ENCODE measurements at places on chromosomes 7 and 10.

DNA sequence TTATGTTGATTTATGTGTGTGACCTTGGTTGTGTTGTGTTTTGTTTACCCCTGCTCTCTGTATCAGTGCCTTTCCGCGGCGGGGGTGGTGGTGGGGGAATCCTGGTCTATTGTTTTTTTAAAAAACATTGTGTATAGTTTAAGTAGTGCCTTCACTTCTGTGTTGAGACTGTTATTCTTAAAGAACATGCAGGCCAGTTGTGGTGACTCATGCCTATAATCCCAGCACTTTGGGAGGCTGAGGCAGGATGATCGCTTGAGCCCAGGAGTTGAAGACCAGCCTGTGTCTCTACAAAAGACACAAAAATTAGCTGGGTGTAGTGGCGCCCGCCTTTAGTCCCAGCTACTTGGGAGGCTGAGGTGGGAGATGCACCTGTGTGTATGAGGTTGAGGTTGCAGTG, 429.0 kb upstream of the LRGUK start:
- DNase-seq: no peak

GRCh38 chr7:69450456-69450855, 147.8 kb upstream of the AUTS2 start:
- no peak for DNase-seq

DNA sequence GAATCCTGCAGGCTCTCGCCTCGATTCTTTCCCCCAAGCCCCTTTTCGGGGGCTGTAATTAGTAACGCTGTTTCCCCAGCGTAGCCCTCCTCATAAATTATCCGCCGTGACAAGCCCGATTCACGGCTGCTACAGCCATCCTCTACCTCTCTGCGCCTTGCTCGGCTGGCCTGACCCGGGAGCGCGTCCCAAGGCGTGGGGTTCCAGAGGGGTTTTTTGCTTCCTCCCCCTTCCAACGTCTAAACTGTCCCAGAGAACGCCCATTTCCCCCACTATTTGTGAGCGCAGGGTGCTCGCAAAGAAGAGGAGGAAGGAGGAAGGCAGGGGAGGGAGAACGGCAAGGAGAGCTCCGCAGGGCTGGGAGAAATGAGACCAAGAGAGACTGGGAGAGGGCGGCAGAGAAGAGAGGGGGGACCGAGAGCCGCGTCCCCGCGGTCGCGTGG, 880 bp downstream of the HOXA5 start:
- DNase-seq: no peak

DNA sequence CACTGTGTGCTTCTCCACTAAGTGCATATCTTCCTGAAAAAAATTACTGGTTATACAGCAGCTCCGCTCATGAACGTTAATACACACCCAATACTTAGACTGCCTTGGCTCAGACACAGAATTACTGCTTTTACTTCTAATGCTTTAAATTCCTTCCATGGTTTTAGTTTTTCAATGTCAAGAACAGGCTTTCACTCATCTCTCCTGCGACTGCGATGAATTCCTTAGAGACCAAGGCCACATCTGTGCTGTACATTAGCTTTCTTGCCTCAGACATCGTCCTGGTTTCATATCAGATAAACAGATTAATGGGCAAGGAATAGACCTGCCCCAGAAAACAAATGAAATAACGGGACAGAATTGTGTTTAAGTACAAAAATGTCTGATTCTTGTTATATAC, 120.2 kb downstream of the CYP26A1 start:
- no peak for DNase-seq

DNA sequence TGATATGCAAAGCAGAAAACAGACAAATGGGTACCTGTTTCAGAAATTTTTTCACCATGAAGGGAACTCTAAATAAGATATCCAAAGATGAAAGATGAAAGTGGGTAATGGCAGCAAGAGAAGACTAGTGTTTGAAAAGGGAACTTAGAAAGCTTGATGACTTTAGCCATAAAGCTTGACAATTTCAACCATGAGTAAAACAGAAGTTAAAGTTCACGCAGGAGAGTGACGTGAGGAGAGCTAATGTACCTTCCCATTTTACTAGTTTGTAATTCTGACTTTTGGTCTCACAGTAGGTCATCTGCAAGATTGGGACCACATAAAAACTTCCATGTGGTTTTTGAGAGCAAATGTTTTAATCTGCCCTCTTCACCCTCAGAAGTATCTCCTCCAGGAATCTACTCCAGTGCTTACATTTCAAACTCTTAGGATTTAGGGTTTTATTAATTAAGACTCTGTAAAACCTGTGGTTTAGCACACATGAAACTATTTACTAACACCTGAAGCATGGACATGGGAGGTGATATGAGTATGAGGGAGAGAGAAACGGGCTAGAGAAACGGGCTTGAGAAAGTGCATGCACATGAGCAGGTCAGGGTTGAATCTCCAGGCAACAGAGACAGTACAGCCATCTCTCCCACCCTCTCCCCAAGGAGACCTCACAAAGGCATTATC, 24.4 kb upstream of the GIMAP2 start:
- DNase-seq: no peak

DNA sequence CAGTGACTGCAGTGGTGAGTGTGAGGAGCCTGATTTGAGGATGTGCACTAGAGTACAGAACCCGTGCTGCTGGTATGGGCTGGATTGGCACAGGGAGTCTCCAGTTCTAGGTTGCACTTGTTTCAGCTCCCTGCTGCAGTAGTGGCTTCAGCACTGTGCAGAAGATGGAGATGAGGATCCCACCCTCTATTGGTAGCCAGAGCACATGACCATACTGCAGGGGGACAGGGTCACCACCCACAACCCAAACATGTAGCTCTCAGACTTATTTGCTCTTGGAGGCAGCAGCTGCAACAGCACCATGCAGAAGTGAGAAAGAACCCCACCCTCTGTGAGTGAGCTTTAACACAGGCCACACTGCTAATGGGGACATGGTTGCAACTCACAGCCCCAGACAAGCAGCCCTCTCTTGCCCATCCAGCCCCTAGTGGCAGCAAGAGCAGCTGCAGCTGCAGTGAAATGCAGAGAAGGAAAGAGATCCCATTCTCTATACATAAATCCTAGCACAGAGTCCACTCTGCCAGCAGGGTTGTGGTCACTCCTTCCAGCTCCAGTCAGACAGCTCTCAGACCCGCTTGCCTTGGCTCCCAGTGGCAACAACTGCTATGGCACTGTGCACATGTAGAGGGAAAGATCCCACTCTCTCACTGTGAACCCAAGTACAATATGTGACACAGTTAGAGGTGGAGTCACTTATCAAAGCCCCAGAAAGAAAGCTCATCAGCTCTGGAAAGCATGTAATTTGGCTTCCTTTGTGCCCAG, 51.4 kb upstream of the SCIN start:
- peak; percentile 58 for DNase-seq

DNA sequence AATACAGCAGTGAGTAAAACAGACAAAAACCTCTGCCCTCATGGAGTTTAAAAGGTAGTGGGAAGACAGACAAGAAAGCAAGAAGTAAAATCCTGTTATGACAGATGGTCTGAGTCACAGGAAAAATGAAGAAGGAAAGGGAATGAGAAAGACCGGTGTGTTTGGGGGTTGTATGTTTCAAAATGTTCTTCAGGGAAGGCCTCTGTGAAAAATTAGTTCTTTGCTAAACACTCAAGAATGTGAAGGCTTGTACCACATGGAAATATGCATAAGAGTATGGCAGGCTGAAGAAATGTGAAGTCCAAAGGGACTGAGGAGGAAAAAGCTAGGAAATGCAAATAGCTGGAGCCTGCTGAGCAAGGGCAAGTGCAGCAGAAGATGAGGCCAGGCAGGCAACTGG, 315.9 kb upstream of the SEMA3A start:
- no peak for DNase-seq

GRCh38 chr7:15131661-15132060, 229.1 kb upstream of the DGKB start:
- no peak for DNase-seq

DNA sequence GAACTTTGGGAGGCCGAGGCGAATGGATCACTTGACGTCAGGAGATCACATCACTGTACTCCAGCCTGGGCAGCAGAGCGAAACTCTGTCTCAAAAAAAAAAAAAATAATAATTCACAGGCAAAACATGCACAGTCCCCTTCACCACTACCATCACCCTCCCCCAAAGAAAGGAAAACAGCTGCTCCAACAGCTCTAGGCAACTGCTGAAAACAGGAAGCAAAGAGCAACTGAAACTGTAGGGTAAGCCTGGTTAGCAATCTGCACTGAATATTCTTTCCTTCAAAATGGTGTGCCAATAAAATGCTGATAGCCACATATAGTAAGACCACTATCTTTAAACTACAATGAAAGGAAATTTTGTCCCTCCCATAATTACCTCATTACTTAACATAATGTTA, 11.8 kb downstream of the NT5C2 start:
- no peak for DNase-seq

DNA sequence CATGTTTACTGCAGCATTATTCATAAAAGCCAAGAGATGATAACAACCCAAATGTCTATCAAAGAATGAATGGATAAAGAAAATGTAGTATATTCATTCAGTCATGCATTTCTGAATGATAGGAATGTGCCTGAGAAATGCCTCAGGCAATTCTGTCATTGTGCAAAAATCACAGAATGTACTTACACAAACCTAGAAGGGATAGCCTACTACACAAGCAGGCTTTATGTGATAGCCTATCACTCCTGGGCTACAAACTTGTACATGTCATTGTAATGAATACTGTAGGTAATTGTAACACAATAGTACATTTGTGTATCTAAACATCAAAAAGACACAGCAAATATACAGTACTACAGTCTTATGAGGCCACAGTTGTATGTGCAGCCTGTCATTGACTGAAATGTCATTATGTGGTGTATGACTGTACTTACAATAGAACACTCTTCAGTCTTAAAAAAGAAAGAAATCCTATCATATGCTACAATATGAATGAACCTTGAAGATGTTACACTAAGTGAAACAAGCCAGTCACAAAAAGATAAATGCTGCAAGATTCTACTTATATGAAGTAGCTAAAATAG, 141.8 kb upstream of the GPR22 start:
- DNase-seq: no peak

- no peak for DNase-seq
Measured at GRCh38 chr10:75115137-75115536, 3.7 kb downstream of the SAMD8 start.

DNA sequence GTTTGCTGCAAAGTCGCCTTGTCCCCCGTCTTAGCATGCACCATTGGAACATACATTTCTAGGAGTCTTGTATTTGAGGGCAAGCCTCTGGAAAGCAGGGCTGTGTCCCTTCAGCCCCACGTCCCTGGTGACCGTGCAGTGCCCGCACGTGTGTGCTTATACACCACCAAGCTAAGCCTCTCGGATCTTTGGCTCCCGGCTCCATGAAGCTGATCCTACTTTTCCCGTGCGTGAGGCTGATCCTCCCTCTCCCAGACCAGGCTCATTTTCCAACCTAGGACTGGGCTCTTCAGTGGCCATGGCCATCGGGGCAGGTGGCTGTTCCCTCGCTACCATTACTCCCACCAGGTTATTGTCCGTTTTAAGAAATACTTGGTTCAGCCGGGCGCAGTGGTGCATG, 14.3 kb downstream of the MDH2 start:
- no peak for DNase-seq

DNA sequence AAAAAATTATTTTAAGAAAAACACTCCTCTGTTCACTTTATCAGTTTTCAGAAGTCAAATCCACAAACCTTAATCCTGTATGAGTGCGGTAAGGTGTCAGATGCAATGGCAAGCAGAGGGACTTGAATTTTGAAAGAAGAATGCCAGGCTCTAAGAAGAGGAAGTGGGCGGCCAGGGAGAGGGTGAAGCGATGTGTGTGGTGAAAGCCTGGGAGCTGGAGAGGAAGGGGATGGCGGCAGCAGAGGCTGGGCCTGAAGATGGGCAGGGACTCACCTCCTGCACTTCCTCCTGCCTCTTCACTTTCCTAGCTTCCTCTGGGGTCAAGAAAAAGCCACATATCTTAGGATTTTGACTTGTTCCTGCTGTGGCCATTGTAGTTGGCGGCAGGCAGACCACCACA, 609.6 kb downstream of the PARD3 start:
- DNase-seq: no peak

GRCh38 chr10:70674560-70675495, 2.5 kb downstream of the ADAMTS14 start:
- no peak for DNase-seq

- DNase-seq: no peak
Measured at GRCh38 chr10:58773341-58773740, 260.7 kb downstream of the BICC1 start.

- no peak for DNase-seq
Measured at GRCh38 chr7:130222-130572, 62.2 kb upstream of the FAM20C start.

- DNase-seq: no peak
Measured at GRCh38 chr10:124568339-124568738, 106.7 kb downstream of the LHPP start.

GRCh38 chr7:75579899-75580298, 87.8 kb downstream of the SPDYE5 start:
- no peak for DNase-seq

DNA sequence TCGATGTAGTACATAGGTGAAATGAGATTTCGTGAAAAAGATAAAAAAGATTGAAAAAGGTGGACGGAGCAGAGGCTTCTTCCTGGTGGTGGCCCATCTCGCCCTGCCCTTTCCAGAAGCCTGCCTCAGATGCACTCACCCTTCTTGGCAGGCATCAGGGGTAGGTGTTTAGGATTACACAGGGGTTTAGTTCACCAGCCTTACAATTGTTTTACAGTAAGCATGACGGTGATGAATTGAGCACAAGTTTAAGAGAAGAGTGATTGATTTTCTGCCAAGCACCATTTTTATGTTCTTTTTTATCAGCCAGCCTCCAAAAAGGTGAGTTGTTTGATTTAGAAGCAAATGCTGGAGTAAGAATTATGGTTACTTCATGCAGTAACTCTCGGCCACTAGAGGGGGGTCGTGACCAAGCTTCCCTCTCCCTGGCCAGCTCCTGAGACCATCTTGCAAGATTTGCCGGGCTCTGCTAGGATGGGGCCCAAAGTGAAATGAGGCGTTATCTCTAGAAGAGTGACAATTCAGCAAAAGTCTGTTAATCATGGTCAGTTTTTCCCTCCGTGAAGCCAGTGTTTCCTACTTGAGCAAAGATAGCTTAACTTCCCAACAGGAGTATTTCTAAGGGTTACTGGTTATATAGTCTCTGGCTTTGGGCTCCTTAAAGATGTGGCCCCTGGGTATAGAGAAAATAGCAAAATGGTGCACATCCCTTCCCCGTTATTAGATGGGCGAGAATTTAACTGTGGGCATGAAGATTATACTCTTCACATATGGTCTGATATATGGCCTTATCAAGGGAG, 228.8 kb downstream of the BMPER start:
- DNase-seq: peak; percentile 66

- DNase-seq: no peak
Measured at GRCh38 chr10:76149182-76149581, 717.8 kb downstream of the LRMDA start.

- no peak for DNase-seq
Measured at GRCh38 chr7:5360971-5361370, 62.7 kb downstream of the TNRC18 start.

- DNase-seq: no peak
Measured at GRCh38 chr7:72019436-72019835, 392.7 kb downstream of the CALN1 start.

- no peak for DNase-seq
Measured at GRCh38 chr10:103967448-103968071, 620 bp downstream of the SLK start.

Data from SHP77 (cell line).